ENCODE measurements at places on chromosomes 4 and X.

GRCh38 chr4:52870225-52870624 is 8.1 kb downstream of the RASL11B start:
- DNase-seq, result no peak

DNA sequence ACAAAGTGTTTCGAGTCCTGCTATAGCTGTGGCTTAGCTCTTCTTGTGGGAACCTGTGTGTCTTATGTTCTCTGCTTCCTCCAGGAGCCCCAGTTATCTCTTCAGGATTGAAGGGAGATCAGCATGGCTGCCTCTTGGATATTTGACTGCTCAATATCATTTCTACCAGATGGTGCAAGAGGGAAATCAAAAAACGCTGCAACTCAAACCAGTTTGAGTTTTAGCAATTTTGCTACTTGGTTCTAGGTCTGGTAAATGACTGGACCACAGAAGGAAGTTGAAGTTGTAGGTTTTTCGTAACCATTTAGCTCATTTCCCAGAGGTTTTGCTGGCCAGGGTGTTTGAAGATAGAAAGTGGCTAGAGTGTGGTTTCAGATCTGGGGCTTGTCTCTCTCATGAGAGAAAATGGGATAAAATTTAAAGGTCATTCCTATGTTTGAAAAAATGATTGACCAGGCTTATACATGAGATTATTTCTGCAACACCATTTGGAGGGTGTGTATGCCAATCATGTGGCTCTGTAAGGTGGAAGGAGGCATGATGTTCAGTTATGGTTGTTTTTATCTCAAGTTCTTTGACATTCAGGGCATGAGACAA is 210.4 kb downstream of the SPRY1 start:
- no peak for DNase-seq

- no peak for DNase-seq
Measured at GRCh38 chrX:66489339-66489738, 149.5 kb downstream of the EDA2R start.

- no peak for DNase-seq
Measured at GRCh38 chrX:52216541-52216940, 31.9 kb downstream of the MAGED4 start.

- DNase-seq, result no peak
Measured at GRCh38 chrX:15350329-15350996, 15.1 kb upstream of the PIGA start.

DNA sequence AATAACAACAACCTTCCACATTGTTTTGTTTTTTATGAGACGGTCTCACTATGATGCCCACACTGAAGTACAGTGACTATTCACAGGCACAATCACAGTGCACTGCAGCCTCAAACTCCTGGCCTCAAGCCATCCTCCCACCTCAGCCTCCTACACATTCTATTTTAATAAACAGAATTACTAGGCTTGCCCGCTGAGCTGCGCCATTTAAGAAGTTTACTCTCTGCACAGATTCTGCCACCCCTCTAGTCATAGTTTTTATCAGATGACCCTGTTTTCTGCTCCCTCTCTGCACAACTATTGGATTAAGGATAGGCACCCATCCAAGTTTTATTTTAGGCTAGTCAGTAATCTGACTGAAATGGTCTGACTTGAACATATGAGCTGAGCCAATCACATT is 11.3 kb upstream of the COX18 start:
- DNase-seq, result no peak

- DNase-seq, result no peak
Measured at GRCh38 chr4:43233321-43233720, 340.8 kb downstream of the GRXCR1 start.

GRCh38 chrX:97229318-97229717 is 345.6 kb downstream of the RPA4 start:
- DNase-seq, result no peak

DNA sequence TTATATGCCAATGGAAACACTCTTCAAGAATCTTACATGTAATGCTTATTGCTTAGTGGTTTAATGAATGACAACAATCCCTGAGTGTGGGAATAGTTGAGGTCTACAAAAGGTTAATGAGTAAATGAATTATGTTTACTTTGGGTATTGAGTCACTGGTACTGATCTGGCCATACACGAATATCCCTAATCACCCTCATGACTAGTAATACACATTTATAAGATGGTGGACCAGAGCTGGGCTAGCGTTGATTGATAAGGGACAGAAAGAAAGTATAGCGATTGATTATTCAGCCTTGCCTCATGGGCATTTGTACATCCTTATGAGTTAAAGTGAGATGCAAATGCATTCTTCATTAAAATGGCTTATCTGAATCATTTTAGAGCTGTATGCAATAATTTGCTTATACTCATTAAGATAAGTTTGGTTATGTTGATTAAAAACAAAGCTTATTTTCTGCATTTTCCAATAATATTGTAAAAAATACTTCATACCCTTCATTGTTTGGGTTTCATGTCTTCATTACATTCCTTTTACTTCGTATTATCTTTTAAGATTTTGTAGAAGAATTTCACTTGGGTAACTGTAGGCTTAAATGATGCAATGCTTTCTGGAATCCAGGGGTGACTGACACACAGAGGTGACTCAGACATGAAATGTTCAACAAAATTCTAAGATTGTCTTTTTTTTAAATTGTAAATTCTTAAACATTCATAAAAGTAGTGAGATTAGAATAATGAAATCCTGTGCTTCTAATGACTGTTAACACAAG is 47.4 kb downstream of the FGF2 start:
- DNase-seq, result no peak

GRCh38 chr4:113636438-113636818 is 125.1 kb downstream of the CAMK2D start:
- no peak for DNase-seq

GRCh38 chr4:172740434-172740833 is 428.2 kb upstream of the GALNT7 start:
- no peak for DNase-seq

GRCh38 chr4:89048906-89049601 is 7.9 kb downstream of the FAM13A start:
- no peak for DNase-seq

GRCh38 chr4:101977076-101977475 is 186.5 kb downstream of the BANK1 start:
- peak; percentile 70 for DNase-seq

GRCh38 chr4:41358647-41359421 is 102.1 kb downstream of the UCHL1 start:
- DNase-seq, result no peak

- DNase-seq, result no peak
Measured at GRCh38 chr4:125760201-125760819, 445.6 kb downstream of the FAT4 start.

- no peak for DNase-seq
Measured at GRCh38 chrX:135973025-135973547, 702 bp downstream of the MMGT1 start.

DNA sequence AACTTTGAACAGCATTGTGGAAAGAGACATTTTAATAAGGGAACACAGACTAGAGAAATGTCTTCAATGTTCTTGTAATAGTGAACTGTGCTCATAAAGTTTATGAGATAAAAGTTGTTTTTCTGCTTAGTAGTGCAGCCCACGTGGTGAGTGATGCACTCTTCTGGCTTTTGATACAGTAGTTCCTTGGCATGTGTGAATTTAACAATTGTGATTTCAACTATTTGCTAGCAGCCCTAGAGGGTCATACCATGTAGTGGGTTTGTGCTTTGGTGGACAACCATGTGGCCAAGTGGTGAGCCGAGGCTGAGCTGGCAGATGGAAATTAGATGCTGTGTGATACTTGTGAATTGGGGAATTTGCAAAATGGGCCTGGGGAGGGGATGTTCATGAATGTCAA is 116.2 kb upstream of the SLC4A4 start:
- no peak for DNase-seq

GRCh38 chr4:172256820-172257219 is 443.6 kb downstream of the GALNTL6 start:
- no peak for DNase-seq

DNA sequence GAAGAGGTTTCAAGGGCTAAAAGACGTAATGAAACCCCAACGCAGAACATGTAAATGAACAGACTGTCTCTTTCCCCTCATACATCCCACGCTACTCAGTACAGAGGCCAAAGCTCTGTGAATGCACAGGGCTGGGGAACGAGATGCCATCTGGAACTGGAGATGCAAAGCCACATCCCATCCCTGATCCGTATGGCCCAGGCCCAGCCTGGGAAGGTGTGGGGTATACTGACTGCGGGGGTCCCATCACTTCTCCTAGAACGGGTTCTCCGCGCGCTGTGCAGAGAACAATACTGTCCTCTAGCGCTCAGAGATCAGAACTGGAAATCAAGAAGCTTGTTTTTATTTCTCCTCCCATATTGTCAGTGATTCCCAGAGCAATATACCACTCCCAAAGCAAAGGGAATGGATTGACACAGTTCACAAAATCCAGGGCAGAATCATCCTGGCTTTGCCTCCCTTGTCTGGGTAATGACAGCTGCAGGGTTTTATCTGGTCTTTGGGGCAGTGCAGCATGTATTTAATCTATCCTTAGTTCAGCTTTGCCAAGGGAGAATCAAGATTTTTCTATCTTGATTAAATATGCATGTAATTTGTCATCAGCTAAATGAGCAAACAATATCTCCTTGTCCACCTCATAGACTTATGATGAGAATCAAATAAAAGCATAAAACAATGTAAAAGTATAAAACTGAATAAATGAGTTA is 47.3 kb upstream of the TLR3 start:
- no peak for DNase-seq

- DNase-seq, result no peak
Measured at GRCh38 chr4:28427306-28428085, 1566.9 kb downstream of the STIM2 start.

GRCh38 chrX:95640226-95640625 is 1044.4 kb upstream of the DIAPH2 start:
- DNase-seq, result no peak

- no peak for DNase-seq
Measured at GRCh38 chr4:7632341-7632740, 197.6 kb upstream of the PSAPL1 start.

GRCh38 chr4:149781150-149781549 is 34.5 kb downstream of the IQCM start:
- DNase-seq, result no peak

DNA sequence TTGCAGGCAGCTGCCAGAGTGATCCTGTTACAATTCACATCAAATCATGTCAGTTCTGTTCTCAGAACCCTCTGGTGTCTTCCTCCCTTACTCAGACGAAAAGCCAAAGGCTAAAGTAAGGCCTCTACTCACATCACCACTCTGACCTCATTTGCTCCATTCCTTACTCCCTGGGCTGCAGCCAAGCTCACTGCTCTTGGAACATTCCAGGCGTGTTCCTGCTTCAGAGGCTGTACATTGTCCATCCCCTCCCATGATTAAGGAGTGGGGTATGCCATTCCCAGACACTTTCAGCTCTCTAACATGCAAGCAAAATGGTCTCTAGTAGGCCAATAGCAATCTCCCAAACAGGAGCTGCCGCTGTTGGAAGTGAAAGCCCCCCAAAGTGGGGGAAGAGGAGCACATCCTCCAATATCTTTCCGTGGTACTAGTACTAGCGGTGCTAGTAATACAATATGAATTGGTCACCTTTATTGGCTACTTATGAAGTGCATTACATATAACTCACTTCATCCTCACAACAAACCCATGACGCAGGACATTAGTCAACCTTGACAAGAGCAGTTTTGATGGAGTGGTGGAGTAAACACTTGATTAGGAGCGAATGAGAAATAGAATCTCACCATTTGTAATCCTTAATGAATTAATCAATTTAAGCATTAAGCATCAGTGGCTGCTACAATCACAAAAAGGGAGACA is 15.0 kb downstream of the GAB3 start:
- DNase-seq, result no peak

DNA sequence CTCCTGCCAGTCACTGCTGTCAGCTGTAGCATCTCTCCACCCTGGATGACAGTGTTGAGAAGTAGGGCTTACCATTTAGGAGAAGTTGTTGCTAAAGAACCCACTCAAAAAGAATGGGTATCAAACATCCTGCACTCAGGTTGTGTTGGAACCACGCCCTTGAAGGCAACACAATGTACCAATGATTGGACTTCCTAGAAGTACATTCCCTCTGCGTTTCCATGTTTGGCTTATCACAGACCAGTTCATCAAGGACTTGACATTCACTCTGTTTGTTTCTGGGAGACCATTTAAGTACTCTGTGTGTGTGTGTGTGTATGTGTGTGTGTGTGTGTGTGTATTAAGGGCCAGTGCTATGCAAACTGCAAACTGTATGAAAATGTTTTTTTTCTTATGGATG is 200.6 kb upstream of the GATB start:
- DNase-seq, result no peak

GRCh38 chrX:46582966-46583365 is 9.4 kb downstream of the CHST7 start:
- DNase-seq, result no peak

- no peak for DNase-seq
Measured at GRCh38 chrX:136697156-136697555, 49.2 kb downstream of the CD40LG start.

DNA sequence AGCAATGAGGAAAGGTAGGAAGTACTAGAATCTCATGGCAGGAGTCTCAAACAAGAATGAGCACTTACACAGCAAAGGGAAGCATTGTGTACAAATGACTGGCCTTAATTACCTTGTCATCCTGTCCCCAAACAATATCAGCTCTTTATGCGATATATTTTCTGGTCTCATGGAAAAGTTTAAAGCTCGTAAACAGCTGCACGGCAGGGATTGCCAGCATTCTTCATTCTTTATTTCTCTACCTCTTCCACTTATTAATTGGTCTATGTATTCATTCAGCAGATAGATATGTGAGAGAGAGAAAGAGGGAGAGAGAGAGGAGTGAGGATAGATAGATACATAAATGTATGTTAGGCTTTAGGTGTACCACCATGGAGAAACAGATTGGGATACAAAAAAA is 155.8 kb upstream of the FAT4 start:
- no peak for DNase-seq

GRCh38 chrX:42602566-42602965 is 175.4 kb downstream of the PPP1R2C start:
- DNase-seq, result no peak

GRCh38 chr4:3250956-3251690 is 2.2 kb downstream of the MSANTD1 start:
- DNase-seq, result no peak
